ENCODE measurements at places on chromosomes 6 and 20. TPM values are rescaled to one million over a fixed set of nuclear protein-coding genes. Genes with fewer than 3 reads are reported as not detected.

MAS1 gene
- not detected for total RNA-seq

CST5 gene
- not detected for total RNA-seq

ADRM1 gene
- total RNA-seq: 194 TPM

CCN5 gene
- total RNA-seq: 15.2 TPM

BPIFA1 gene
- not detected for total RNA-seq

RNF39 gene
- not detected for total RNA-seq

DSE gene
- total RNA-seq: 5.4 TPM

CLIC5 gene
- 0.05 TPM for total RNA-seq

SLPI gene
- total RNA-seq: 0.74 TPM

ERVFRD-1 gene
- total RNA-seq: not detected

EYA2 gene
- 1.9 TPM for total RNA-seq

GRM1 gene
- total RNA-seq: not detected

RAET1E gene
- total RNA-seq: 1.8 TPM

ENPP1 gene
- total RNA-seq: 6.8 TPM

PLN gene
- total RNA-seq: not detected

TULP1 gene
- total RNA-seq: not detected

FAM217B gene
- 24.4 TPM for total RNA-seq

PRL gene
- total RNA-seq: not detected

PAQR8 gene
- 3.6 TPM for total RNA-seq

ISM1 gene
- total RNA-seq: not detected

TPMT gene
- total RNA-seq: 9.7 TPM

CCNC gene
- total RNA-seq: 43.4 TPM

HLA-E gene
- total RNA-seq: 132 TPM

NHLRC1 gene
- total RNA-seq: 2.1 TPM

SLC35F1 gene
- not detected for total RNA-seq

CYP39A1 gene
- 0.72 TPM for total RNA-seq

HCRTR2 gene
- not detected for total RNA-seq

PPIL6 gene
- 2.2 TPM for total RNA-seq

CALHM5 gene
- not detected for total RNA-seq

CD93 gene
- 0.10 TPM for total RNA-seq

EPHA7 gene
- total RNA-seq: 8.6 TPM

BPI gene
- not detected for total RNA-seq
